Myometrial cell (primary cell): ENCODE measurements at places on chromosomes 6 and 20. TPM values are rescaled to one million over a fixed set of nuclear protein-coding genes. Genes with fewer than 3 reads are reported as not detected.

PBOV1 gene
- total RNA-seq: not detected in 2 replicates

KCNG1 gene
- 50.0 and 58.2 TPM in 2 replicates for total RNA-seq

ERMARD gene
- 20.2 and 22.5 TPM in 2 replicates for total RNA-seq

PYGB gene
- 240 and 241 TPM in 2 replicates for total RNA-seq

C6orf163 gene
- total RNA-seq: 0.35 TPM in 1 of 2 replicates, not detected in the other

MMP24 gene
- total RNA-seq: 0.53 and 0.86 TPM in 2 replicates

GLP1R gene
- total RNA-seq: not detected in 2 replicates

ARMC2 gene
- 1.1 and 1.7 TPM in 2 replicates for total RNA-seq

BHLHE23 gene
- not detected in 2 replicates for total RNA-seq

TNFRSF21 gene
- total RNA-seq: 12.1 and 14.1 TPM in 2 replicates

HLA-DQB1 gene
- not detected in 2 replicates for total RNA-seq

GTSF1L gene
- total RNA-seq: not detected in 2 replicates

CRIP3 gene
- total RNA-seq: not detected in 2 replicates

OXT gene
- total RNA-seq: not detected in 2 replicates

SYNCRIP gene
- 55.9 and 66.6 TPM in 2 replicates for total RNA-seq

ABHD16B gene
- total RNA-seq: not detected in 2 replicates

C20orf202 gene
- not detected in 2 replicates for total RNA-seq
